ENCODE measurements at places on chromosomes 2 and 18.
A peak's percentile ranks its signal among the peaks of the same experiment; 100 is the strongest.

DNA sequence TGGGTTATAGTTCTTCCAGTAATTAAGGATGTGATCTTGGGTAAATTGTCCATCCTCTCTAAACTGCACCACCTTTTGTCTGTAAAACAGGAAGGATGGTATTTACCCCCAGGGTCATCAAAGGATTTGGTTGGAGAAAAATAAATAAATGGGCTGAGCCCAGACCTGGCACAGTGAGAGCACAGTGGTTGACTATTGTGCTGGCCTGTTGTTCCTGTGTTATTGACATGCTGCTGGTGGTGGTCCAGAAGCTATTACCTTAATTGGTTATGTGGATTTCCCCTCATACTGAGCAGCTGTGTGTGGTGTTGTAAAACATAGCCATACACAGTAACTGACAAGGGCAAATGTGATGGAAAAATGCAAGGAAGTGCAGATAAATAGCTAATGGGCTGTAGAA is 746 bp upstream of the IL37 start:
- no peak for DNase-seq

DNA sequence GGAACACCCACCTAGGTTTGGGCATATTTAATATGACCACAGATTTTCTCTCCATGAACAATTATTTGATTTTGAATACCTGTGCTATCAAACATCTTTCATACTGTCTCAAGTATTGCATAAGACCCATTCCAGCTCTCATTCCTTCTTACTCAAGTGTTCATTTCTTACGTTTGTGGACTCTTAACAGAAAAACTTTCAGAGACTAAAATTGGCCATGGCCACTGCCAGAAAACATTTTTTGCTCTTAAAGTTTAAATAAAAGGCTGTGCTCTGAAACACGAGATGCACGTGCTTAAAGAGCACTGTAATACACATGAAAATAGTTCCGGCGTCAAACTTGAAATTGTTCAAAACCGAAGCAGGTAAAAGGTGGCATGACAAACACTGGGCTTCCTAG is 89.3 kb downstream of the LIMS1 start:
- no peak for DNase-seq

DNA sequence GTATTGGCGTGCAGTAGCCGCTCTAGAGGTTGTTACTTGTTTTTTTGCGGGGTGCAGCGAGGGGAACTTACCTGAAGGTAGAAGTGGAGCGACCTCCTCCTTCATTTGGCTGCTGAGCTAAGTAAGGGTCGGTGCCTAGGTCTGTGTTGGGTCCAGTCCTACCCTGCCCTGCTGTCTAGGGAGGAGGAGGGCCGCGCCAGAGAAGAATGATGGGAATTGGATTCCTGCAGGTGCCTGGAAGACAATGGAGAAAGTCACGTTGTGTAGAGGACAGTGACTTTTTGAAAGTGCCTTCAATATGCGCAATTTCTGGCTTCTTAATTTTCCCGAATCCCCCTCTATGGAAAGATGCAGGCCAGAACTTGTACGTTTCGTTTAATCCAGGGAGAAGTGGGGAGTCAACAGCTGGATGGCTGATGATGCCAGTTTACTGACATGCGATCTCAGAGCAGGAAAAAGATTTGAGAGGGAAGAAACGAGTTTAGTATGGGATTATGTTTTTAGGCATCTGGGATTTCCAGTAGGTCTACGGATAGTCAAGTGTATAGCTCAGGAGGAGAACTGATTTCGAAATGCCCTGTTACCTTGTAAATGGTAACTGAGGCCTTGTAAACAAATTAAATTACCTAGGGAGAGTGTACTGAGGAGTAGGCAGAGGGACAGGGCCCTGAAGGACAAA is 653 bp downstream of the MRPS9 start:
- DNase-seq, result no peak

DNA sequence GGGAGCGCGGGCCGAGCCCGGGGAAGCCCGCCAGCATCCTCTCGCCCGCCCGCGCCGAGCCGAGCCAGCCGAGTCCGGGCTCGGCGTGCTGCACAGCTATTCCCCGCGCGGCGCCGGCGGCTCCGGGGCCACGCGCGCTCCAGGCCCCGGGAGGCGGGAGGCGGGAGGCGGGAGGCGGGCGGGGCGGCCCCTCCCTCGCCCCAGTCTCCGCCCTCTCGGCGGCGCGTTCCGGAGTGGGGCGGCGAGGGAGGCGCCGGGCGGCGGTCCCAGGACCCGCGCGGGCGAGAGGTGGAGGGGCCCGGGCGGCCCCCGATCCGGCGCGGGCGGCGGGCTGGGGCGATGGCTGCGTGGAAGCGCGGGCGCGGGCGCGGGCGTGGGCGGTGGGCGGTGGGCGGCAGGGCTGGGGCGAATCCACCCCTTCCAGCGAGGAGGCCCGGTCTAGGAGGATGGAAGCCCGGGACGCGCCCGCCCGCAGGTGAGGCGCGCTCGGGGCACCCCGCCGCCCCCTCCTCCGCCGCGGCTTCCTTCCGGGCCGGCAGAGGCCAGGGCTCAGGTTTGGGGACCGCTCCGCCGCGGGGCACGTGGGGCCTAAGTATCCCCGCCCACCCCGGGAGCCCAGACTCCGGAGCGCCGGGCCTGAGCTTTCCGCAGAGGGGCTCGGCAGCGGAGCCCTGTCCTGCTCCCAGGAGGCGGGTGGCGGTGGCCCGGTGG is at the start of gene ADCY3:
Gene ADCY3 (minus strand): TSS at position 140 of the 711 bp plus-strand sequence. CDS start 1,250 bp downstream, outside the sequence.
- peak; percentile 59 for DNase-seq

DNA sequence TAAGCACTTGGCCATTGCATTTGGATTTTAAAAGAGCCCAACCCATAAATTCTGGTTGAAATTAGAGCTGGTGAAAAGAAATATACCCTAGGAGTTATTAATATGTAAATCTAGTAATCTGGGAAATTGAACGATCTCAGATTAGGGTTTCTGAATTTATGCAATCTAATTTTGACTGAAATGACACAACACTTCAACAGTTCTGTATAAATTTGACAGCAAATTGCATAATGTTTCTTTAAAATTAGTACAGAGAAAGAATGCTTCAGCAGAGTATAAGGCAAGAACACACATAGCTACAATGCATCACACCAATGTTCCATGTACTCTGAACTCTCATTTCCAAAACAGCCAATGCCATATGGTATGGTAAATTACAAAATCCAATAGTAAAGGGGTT is 201.5 kb upstream of the ITGA4 start:
- no peak for DNase-seq

GRCh38 chr2:191311-192190 is 72.3 kb downstream of the SH3YL1 start:
- no peak for DNase-seq

- no peak for DNase-seq
Observed at GRCh38 chr2:163182764-163183354, 344.3 kb upstream of the KCNH7 start.

DNA sequence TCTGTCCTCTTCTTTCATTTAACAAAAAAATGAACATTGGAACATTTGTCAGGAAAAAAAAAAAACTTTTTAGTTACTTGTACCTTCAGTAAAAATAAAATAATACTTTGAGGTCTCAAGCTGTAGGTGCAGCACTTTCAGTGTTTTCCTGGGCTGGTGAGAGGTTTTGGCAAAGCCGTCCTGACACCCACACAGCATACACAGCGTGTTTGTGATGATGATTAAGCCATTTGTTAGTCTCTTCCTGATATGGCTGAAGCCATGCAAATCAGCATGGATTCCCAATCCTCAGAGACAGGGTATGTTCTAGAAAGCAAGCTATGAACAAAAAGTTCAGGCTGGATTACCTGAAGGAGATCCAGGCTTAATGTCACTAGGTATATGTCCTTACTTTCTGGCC is 236.8 kb downstream of the ZNF516 start:
- no peak for DNase-seq

DNA sequence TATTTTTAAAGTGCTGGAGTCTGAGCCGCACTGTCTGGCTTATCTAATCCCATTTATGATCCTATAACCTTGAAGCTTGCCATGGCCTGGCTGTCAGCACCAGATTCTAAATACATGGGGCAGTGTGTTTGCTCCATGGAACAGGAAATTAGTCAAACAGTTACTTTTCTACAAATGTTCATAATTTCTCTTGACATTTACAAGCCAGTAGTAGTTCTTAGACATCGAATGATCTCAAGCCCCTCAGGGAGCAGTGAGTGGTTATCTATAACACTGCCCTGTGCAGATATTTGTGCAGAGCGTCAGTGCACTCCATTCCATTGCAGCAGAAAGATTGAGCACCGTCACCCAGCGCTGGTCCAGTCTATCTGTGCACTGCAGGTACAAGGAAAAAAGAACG is 205.2 kb downstream of the AGPS start:
- no peak for DNase-seq

DNA sequence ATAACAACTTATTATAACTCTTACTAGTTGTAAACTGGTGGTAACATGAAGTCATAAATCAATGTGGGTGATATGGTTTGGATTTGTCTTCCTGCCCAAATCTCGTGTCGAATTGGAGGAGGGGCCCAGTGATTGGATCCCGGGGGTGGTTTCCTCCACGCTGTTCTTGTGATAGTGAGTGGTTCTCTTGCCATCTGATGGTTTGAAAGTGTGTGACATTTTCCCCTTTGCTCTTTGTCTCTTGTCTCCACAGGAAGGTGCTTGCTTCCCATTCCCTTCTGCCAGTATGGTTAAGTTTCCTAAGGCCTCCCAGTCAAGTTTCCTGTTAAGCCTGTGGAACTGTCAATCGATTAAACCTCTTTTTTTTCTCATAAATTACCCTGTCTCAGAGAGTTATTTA is 321.6 kb downstream of the DSEL start:
- DNase-seq, result no peak

DNA sequence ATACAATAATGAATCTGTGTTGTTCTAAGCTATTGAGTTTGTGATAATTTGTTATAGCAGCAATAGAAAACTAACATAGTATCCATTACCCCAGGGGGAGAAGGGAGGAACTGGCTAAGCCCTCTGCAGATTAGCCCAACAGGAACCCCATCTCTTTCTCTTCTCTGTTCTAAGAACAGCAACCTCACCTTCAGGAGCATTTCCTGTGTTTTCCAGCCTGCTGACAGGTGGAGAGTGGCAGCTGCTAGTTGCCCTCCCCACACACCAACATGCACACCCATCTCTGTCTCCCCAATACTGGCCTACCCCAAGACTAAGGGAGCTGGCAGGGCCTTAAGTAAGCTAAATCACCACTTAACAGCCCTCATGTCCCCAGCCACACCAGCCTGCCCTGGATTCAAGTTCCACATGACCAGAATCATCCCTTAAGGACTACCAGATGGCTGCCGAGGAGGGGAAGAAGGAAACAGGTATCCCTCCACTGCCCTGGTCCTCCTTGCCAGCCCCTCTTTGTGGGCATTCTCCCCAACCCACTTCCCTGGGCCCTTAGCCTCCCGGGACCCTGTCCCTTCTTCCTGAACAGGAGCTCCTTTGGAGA is 52.8 kb downstream of the TRABD2A start:
- DNase-seq, result no peak

DNA sequence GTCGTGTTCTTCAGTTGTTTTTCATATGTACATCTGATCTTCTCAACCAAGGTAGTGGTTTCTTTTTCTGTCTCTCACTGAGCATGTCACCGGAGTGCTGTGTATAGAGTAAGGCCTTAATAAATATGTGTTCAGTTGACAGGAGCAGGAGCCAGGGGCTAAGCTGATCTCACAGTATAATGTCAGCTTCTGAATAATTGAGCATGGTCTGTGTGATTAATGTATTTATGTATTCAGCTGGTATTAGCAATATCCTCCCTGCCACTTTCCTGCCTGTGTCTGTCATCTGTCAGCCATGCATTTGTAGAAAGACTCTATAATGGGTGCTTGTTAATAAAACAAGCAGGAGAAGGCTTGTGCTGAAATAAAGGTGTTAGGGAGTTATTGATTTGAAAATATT is 198.9 kb downstream of the ADCYAP1 start:
- no peak for DNase-seq

- no peak for DNase-seq
Observed at GRCh38 chr2:120239488-120240287, 13.0 kb upstream of the RALB start.

GRCh38 chr18:58630071-58630470 is 1.2 kb upstream of the ALPK2 start:
- no peak for DNase-seq

- DNase-seq, result no peak
Observed at GRCh38 chr2:119206201-119206600, 17.4 kb upstream of the STEAP3 start.

GRCh38 chr2:176967911-176968450 is 244.6 kb upstream of the HNRNPA3 start:
- no peak for DNase-seq

GRCh38 chr2:68764806-68765311 is 30.2 kb downstream of the ARHGAP25 start:
- DNase-seq, result no peak

DNA sequence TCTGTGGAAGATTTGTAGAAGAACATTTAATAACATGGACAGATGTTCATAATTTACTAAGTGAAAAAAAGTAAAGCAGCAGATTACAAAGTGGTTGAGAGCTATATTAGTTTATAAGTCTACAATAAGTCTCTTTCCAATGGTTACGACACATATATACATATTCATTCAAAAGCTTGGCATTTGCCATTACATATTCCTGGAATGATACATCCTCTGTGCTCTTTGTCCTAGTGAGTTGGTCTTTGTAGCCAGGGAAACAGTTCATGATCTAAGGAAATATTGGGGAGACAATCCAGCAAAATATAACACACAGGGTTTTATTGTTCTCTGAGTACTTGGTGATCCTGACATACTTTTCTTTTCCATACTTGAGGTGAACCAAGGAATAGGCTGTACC is 32.5 kb upstream of the SOS1 start:
- no peak for DNase-seq

GRCh38 chr2:173134703-173135102 is 59.1 kb downstream of the MAP3K20 start:
- DNase-seq, result no peak

- DNase-seq, result no peak
Observed at GRCh38 chr2:128369602-128370467, 51.2 kb upstream of the HS6ST1 start.

DNA sequence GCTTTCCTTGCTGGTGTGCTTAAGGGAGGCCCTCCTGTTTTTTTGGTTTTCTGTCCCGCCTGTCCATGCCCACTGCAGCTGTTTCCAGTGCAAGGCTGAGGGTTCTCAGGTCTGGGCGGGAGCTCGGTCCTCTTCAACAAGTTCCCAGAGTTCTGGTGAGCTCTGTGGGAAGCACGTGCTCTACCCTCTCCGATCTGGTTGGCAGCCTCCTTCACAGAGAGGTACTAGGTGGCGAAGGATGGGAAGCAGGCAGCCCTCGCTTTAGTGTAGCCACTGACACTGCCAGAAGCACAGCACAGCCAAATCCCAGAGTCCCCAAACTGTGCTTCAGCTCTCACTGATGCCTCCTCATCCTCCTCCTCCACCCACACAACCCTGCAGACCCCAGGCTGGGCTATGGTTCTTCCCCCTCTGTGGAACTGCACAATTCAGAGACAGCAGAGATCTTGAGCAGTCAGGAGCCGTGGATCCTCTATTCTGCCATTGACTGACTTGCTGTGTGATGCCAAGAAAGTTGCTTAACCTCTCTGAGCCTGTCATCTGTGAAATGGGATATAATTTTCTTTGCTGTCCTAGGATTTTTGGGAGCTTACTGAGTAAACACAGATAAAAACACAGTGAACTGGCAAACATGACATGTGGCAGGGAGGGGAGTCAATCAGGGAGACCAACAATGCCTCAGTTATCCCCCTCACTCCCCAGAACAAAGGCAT is 157.3 kb downstream of the MSH2 start:
- no peak for DNase-seq

- no peak for DNase-seq
Observed at GRCh38 chr2:168671932-168672331, 130.5 kb upstream of the NOSTRIN start.

- peak; percentile 24 for DNase-seq
Observed at GRCh38 chr2:168336786-168337388, 89.5 kb upstream of the STK39 start.

Measured in stimulated activated CD4-positive, alpha-beta T cell treated with anti-CD3 and anti-CD28 coated beads, Interleukin-12 subunit alpha, Interleukin-12 subunit beta, amount 100 ng/mL, for 24 hours (primary cell).